Stimulated activated CD8-positive, alpha-beta memory T cell treated with anti-CD3 and anti-CD28 coated beads, Interleukin-4, amount 100 ng/mL, for 24 hours (primary cell): ENCODE measurements at places on chromosomes 2 and 18.

- no peak for DNase-seq
Observed at GRCh38 chr2:218881744-218882460, 1.2 kb downstream of the WNT10A start.

- DNase-seq = no peak
Observed at GRCh38 chr2:85019121-85019520, 48.2 kb downstream of the KCMF1 start.

GRCh38 chr2:48440103-48440390 lies 89.9 kb upstream of the STON1 start:
- no peak for DNase-seq

DNA sequence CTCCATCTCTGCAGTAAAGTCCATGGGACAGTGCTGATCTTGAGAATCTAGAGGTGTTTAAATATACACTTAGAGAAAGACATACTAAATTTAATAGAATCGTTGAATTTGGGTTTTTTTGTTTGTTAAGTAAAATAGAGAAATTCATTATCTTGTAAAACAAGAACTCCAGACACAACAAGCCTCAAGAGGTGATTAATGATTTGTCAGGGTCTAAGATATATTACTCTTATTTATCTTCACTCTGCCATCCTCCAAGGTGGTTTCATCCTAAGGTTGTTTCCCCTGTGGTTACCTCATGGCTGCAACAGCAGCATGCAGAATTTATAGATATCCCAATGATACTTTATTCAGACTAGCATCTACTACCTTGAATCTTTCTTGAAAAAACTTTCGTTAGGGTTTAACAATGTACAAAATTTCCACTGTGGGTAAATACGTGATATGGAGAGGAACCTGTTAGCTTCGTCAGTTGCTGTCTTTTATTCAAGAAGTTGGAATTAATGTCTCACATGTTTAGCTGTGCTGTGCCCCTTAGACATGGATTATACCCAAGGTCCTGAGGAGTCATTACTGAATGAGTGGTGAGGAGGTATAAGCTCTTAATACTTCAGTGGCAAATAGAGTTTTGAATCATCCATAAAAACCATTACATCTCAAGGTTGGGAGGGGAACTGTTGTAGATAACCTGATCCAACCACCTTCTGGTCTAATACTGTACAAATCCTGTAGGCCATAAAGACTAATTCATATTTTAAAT lies 128.0 kb downstream of the GPD2 start:
- no peak for DNase-seq

DNA sequence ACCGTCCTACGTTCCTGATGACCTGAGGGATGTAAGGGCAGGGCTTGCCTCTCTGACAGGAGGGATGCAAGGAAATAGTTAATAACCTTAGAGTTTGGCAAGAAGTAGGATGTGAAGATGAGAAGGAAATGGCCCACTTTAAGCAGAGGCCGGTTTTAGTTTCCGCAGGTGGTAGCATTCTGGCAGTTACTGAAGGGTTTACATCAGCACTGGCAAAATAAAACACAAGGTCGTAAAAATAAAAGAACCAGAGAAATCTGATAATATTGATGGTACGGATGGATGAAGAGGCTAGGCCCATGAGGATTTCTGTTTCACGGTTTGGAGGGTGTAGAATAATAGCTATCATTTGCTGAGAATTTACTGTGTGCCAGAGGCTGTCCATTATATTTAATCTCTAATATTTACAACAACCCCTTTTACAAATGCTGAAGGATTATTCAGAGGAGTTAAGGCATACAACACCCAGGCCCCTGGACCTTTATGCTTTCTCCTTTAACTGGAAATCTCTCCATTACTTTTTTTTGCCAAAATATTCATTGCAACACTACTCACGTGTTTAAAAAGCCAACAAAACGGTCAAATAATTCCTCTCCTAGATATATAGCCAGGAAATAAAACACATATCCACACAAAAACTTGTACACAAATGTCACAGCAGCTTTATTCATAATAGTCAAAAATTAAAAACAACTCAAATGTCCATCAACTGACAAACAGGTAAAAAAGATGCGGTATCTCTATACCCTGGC lies 28.5 kb downstream of the DAPL1 start:
- DNase-seq = no peak

DNA sequence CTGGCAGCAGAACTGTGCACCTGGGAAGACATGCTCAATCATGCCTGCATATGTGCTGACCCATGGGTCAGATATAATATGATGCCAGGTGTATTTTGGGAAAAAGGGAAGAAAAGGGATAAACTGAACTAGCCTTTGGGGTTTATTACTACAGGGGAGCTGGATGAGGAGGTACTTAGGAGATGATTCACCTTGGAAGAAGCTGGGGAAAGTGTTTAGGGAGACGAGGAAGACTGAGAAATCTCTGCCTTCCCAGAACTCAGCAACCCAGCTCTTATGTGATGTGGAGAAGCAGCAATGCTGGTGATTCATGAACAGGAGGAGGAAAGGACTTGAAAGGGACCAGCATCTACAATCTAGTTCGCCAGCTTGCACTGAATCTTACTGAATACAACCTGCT lies 110.2 kb downstream of the BARD1 start:
- no peak for DNase-seq

DNA sequence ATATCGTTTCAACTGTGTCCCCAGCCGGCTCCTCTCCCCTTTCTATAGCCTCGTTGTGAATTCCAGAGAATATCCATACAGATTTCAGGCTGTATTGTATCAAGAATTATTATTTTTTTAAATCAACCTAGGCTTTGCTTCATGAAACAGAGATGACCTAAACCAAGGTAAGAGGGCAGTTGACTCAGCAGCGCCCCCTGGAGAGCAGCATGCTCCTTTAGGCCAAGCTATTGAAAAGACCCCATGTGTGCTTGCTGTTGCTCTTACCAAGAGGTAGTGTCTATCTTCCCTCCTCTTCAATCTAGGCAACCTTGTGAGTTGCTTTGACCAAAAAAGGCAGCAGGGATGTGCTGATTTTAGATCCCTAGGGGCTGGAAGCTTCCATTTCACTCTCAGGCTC lies 426.7 kb upstream of the SMIM21 start:
- DNase-seq = no peak

GRCh38 chr2:230447036-230447435 lies 31.0 kb downstream of the SP100 start:
- DNase-seq = no peak

DNA sequence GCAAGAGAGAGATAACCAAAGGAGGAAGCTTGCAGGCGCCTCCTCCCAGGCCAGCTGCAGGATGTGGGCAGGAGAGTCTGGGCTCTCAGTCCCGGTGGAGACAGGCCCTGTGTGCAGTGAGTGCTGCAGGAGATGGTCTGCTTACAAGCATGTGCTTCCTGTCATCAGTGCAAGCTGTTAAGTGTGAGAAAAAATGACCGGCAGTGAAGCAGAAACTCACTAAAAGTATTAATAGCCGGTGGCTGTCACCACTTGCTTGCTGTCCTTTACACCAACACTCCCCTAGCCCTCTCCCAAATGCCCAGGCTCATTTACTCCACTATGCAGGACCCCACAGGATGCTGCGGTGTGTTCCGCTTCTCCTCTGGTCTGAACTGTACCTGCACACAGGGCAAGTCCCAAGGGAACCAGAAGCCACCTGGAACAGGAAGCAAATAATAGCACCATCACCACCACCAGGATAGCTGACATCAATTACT lies 435.6 kb upstream of the HS6ST1 start:
- no peak for DNase-seq

GRCh38 chr18:12006488-12006840 lies 25.2 kb downstream of the IMPA2 start:
- no peak for DNase-seq

DNA sequence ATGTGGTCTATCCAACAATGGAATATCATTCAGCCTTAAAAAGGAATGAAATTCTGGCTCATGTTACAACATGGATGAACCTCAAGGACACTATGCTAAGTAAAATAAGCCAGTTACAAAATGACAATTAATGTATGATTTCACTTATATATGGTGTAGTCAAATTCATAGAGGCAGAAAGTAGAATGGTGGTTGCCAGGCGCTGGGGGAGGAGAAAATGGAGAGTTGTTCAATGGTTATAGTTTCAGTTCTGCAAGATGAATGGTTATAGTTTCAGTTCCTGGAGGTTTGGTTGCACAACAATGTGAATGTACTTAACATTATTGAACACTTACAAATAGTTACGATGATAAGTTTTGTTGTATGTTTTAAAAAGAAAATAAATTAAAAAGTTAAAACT lies 79.2 kb upstream of the IL1R2 start:
- no peak for DNase-seq

DNA sequence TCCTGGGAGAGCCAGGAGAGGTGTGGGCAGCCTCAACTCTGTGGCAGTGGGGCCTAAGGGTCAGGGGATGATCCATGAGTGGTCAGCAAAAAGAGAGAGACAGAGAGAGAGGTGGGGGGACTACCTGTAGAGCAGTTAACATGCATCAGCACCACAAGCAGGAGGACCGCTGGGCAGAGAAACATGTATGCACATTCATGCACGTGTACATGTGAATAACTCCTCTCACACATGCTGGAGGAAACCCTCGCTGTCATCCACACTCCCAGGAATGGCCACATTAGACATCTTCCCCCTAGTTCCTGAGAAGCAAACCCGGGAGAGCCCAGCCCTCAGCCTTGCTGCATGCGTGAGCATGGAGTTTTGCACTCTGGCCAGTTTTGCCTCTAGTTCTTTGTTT lies 166.1 kb downstream of the SMAD7 start:
- DNase-seq = no peak

DNA sequence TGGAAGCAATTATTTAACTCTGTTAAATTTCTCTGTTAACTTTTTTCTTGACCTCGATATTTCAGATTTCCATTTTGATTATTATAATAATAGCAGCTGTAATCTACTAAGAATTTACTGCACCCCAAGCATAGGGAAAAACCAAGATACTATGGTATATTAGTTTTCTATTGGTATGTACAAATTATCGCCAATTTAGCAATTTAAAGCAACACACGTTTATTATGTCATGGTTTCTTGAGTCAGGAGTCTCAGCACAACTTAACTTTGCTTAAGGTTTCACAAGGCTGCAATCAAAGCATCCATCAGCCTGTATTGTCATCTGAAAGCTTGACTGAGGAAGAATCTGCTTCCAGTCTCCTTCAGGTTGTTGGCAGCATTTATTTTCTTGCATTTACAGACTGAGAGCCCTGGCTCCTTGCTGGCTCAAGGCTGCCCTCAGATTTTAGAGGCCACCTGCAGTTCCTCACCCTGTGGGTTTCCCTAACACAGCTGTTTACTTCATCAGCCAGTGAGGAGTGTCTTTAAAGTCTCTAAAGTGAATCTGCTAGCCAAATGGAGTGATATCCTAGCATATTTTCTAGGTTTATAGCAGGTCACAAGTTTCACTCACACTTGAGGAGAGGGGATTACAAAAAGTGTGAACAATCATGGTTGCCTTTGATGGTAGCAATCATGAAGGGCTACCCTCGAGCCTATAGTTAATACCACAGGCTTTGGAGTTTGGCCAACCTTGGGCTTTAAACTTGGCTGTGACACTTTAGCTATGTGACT lies 4.4 kb upstream of the VPS54 start:
- no peak for DNase-seq

- DNase-seq = peak; percentile 64
Observed at GRCh38 chr2:232521959-232522622, 1.9 kb downstream of the PRSS56 start.

DNA sequence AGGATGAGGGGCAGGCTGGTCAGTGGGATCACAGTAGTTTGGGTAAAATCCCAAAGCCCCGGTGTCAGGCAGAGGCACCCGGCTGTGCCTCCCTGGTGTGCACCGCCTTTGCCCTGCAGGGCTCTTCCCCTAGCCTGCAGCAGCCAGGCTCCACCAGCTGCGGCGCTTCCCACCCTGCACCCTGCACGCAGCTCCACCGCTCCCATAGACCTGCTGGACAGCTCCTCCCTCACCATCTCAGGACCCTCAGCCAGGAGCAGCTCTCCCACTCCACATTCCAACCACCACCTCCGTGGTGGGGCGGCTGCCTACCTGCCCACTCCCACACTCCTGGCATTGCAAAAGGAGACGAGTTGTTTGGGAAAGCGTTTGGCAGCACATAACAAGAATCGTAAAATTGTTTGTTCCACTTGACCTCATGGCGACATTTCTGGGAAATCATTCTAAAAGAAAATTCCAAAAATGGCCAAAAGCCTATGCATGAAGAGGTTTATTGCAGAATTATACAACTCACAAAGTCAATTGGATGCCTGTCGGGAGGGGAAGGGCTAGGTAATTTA lies 287.4 kb upstream of the HDAC4 start:
- DNase-seq = no peak

GRCh38 chr18:57744211-57744694 lies 58.9 kb downstream of the ATP8B1 start:
- DNase-seq = no peak

DNA sequence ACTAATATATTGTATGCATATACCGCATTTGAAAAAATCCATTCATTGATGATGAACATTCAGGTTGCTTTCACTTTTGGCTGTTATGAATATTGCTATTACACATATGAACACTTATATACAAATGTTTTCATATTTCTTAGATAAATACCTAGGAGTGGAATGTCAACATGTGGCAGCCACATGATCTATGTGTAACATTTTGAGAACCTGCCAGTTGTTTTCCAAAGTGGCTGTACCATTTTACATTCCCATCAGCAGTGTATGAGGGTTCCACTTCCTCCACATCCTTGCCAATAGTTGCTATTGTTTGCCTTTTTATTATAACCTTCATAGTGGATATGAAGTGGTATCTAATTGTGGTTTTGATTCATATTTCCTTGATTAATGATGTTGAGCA lies 40.5 kb downstream of the CCDC85A start:
- no peak for DNase-seq

GRCh38 chr2:68230241-68231060 lies 21.9 kb downstream of the PPP3R1 start:
- no peak for DNase-seq

- DNase-seq = no peak
Observed at GRCh38 chr2:177432703-177433102, 40.1 kb downstream of the AGPS start.

DNA sequence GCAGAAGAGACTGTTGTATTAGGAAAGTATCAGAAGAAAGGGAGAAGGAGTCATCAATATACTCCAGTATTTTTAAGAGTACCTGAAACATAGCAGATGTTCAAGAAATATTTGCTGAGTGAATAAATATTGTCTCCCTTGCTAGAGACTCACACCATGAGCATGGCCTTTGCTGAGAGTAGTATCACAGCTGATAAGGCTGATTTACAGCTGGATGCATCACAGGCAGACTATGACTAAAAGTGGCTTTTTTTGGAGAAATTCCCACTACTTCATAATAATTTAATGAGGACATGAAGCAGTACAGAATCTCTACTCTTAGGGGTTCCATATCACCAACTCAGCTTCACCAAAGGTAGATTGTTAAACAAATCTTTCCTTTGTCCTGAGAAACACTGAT lies 373.3 kb downstream of the RBM43 start:
- no peak for DNase-seq

DNA sequence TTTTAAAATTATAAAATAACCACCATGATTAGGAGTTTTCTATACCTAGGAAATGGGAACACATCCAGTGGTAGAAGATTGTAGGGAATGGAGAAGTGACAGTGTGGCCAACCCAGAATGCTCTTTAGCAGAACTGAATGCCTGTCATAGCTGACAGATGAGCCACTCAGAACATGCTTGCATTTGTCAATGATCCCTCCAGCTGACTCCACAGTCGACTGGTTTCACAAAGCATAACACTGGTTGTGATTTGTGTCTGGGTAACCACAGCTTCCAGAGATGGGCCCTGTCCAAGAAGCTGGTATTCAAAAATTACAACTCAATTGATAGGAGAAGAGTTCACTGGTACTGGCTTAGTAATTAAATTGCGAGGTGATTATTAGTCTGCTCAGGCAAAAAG lies 9.0 kb upstream of the CTIF start:
- no peak for DNase-seq

- peak; percentile 43 for DNase-seq
Observed at GRCh38 chr18:26547646-26548414, 523 bp downstream of the KCTD1 start.

GRCh38 chr18:42078711-42079110 lies 123.7 kb downstream of the PIK3C3 start:
- no peak for DNase-seq
